Pulmonary artery endothelial cell (primary cell): ENCODE measurements at places on chromosomes 2 and 18.

DNA sequence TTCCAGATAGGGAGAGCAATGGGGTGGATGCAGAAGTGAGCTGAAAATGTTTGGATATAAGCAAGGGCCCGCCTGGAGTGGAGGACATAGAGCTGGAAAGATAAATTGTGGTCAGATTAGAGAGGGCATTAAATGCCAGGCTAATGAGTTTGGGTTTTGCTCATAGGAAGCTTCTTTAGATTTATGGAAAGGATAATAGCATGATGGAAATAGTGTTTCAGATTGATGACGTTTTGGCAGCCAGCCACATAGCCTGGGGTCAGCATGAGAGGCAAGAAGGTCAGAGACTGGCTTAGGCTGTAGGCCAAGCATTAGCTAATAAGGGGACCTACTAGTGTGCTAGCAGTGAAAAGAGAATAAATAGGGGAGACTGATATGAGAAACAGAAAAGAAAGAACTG is 321.6 kb downstream of the STK39 start:
- no peak for DNase-seq

GRCh38 chr2:239002591-239002953 is 154.7 kb downstream of the TWIST2 start:
- DNase-seq = no peak

DNA sequence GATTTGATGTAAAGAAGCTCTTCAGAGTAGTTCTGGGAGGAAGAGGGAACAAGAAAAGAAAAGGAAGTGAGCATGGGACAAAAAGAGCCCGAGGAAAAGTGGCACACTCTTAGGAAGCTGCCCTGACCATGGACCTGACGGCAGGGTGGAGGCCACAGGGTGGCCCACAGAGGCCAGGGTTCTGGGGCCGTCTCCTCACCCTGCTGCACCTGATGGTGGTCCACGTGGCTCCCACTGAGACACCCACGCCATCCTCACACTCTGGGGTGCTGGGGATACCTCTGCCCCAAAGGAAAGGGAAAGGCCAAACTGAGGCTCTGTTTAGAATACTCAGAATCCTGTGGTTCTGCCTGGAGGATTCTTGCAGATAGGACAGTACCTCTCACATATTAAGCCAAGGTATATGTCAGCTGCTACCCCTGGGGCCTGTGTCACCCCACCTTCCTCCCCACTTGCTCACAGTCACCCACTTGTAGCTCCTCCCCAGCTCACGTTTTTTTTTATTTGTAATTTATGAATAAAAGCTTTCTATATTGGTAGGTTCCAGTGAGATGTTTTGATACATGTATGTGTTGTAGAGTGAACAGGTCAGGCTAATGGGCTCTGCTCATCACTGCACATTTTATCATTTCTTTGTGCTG is 171.1 kb downstream of the LDLRAD4 start:
- DNase-seq = no peak

DNA sequence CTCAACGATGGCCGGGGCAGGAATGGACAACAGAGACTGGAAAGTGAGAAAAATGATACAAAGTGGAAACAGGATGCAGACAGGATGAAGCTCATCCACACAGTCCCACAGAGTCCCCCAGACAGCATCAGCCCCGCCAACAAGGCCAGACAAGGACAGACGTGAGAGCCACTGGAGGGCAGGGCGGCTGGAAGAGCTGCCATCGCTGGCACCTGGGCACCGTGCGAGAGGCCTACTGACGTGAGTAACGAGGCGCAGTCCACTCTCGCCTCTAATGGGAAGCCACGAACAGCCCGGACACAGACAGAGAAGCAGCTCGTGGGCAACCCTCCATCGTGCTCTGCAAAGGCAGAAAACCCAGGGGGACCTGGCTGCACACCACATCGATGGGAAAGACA is 17.1 kb downstream of the HDAC4 start:
- no peak for DNase-seq

- no peak for DNase-seq
Measured at GRCh38 chr18:70243131-70243929, 37.8 kb upstream of the RTTN start.

- no peak for DNase-seq
Measured at GRCh38 chr2:50344509-50345106, 687.3 kb downstream of the NRXN1 start.

GRCh38 chr2:106294182-106294581 is 100.1 kb upstream of the UXS1 start:
- no peak for DNase-seq

DNA sequence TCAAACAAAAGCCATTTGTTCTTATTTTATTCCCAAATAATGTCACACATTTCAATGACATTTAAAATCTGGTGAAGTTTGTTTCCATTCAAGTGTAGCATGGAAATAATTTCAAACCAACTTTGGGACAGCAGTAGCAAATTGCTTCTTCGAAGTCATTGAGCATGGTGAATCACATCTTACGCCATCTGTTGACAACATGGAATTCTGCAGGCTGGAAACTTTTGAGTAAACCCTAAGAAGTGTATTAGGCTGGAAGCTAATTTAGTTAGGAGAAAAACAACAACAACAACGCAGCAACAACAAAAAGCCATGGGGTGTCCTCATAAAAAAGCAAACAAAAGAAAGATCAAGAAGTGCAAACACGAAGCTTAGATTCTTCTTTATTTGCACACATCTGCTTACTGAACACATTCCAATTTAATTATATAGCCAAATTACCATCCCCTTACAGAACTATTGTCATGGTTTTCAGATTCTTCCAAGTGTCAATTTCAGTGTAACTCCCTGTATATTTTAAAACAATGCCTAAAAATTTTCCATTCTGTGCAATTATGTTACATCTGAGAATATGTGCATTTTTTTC is 659.0 kb upstream of the CDH7 start:
- no peak for DNase-seq

GRCh38 chr2:234322766-234323465 is 174.0 kb downstream of the ARL4C start:
- no peak for DNase-seq

GRCh38 chr2:38603402-38604290 is 918 bp upstream of the HNRNPLL start:
- peak; percentile 53 for DNase-seq

GRCh38 chr2:239124152-239124899 is 276.4 kb downstream of the TWIST2 start:
- DNase-seq = no peak

GRCh38 chr2:190530248-190530900 is 4.1 kb downstream of the NEMP2 start:
- no peak for DNase-seq

DNA sequence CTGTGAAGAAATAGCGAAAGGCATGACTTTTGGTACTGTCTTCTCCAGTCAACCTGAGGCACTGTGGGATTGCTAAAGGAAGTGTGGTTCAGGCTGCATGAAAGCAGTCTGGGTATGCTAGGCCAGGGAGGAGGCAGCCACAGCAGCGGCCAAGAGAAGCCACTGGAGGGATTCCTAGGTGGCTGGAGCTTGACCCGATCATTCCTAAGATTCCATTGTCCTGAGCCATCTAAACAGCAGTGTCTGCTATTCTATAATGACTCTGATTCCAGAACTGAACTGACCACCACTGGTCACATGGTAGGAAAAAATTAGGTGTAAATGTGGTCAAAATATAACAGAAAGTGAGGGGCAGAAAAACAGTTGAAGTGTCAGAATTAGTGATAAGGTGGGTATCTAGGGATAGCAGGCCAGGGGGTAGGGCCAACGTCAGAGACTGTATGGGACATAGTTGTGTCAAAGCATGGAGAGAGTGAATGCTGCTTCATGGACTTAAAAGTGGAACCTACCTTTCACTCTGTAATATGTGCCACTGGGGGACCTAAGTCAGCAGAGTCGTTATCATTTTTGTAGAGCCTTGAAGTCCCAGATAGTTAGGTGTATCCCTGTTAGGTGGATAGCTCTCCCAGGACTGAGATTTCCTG is 204.6 kb downstream of the CTNNA2 start:
- DNase-seq = no peak
